T-cell (primary cell): ENCODE measurements at places on chromosomes 2 and 18. TPM values are rescaled to one million over a fixed set of nuclear protein-coding genes. Genes with fewer than 3 reads are reported as not detected.

DNA sequence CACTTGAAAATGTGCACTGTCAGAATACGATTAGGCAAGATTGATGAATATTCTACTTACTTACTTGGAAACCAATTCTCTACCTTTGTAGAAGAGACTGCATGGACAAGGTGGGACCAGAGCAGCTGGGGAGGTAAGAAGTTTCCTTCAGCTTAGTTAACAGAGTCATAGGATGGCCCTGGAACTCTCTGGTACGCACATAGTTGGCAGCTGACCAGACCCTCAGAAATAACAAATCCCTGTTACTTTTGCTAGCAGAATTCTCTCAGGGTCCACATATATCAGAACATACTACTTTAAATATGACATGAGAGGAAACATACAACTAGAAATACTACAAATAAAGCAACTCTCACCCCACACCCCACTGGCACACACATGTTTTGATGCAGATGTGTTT is 24.8 kb upstream of the STAT1 start:
- DNase-seq: no peak

GRCh38 chr2:223582001-223582400 is 20.2 kb downstream of the SCG2 start:
- DNase-seq: no peak

DNA sequence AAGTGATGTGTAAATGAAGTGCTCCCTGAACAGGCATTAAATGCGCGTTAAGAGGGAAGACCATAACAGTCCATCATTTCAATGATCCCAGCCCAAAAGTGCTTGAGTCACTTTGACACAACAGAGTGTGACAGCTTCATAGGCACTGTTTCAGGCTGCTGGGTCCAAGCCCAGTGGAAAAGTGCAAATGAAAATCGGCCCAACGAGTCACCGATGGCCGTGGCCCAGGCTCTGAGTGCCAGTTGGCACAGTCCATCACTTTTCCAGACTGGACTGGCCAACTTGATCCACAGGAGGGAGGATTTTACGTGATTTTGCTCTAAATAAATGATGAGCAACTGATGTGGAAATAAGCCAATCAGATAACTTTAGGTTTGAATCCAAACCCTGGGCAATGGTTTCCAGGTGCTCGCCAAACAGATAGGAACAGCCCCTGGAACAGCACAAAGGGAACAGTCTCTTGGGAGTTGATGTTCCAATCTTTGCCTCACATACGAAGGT is 114.0 kb downstream of the SP3 start:
- DNase-seq: no peak

DNA sequence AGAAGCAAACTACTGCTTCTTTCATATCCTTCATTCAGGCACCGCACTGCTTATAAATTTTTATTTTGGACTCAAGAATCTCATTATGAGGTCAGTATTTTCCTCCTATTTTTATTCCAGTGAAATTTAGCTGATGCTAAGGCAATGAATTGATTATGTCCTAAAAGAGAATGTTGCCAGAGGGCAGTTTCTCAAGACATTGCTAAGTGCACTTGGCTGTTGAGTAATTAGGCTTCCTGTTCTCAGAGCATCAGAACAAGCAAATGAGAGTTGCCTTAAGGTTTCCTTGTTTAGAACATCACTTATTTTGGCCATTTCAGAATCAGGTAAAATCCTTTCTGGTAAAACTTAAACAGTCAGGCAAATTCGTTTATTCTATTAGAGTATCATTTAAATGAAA is 548.6 kb upstream of the ZEB2 start:
- no peak for DNase-seq

DNA sequence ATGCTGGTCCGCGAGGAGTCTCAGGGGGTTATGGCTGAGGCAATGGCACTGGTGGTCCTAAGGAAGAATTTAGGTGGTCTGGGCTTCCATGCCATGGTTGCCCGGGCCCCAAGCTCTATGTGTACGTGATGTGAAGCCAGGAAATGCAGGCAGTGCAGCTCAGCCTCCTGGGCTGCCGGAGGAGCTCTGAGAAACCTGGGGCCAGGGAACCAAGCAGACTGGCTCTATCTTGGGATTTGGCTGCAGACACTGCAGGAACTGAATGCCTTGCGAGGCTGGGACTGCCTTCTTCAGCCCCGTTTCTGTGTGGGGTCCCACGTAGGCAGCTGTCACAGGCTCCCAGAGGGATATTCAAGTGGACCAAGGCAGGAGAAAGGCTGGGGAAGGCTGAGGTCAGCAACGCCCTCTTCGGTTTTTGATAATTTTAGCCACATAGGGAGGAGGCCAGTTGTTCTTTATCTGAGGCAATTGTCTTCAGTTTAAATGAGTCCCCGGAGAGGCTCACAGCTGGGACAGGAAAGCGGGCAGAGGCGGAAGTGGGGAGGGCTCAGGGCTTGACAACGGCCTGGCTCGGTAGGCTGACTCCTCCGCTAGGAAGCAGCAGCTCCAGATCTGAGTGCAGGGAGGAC is 77.7 kb downstream of the RHOB start:
- no peak for DNase-seq

- DNase-seq: no peak
Measured at GRCh38 chr2:71822463-71822862, 325.2 kb downstream of the CYP26B1 start.

DNA sequence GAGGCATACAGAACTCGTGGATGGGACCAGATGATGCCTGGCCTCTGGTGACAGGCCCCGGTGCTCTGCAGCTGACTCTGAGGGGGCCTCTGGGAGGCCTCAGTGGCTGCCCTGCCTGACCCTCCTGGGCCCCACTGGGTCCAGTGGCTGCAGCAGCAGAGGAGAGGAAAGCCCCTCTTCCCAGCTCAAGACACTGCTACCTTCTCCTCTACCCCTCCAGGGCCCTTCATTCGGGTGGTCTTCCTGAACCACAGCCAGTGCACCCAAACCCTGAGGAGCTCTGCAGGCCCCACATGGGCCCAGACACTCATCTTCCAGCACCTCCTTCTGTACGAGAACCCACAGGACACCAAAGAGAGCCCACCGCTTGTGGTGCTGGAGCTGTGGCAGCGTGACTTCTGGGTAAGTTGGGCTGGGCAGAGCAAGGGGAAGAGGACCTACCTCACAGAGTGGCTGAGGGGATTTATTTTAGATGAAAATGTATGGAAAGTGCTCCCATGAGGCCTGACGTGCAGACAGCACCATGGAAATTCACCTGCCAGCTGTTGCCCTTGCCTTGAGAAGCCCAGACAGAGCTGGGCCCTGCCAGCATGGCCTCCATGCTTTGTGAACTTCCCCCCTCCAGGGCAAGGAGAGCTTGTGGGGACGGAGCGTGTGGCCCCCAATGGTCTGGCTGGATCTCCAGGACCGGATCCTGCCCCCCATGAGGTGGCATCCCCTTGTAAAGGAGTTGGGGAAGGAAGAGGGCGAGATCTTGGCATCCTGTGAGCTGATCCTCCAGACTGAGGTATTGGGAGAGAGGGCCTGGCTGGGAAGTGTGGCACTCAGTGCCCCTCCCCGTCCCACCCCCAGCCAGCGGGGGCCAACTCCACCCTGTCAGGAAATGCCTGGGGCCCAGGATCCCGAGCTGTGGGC is 46.3 kb downstream of the LMAN2L start:
- no peak for DNase-seq

DNA sequence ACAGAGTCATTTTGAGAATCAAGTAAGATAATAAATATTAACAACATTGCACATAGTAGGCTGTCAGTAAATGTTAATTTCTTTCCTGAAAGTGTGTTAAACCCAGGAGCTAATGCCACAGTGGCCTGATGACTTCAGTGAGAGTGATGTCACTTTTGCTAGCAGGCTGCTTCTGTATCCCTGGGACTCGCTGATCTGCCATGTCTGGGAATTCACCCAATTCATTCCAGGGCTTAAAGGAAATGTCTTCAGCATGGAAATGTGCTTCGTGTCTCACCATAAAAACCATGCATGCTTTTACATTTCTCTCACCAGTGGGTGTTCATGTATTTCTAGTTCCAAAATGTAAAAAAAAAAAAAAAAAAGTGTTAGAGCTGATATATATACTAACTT is 56.8 kb upstream of the MAPRE3 start:
- no peak for DNase-seq

- DNase-seq: no peak
Measured at GRCh38 chr18:62759704-62760402, 44.5 kb downstream of the PHLPP1 start.

GRCh38 chr2:98947554-98947953 is 11.5 kb upstream of the CRACDL start:
- DNase-seq: no peak

GRCh38 chr2:201228912-201229290 is 31.4 kb upstream of the CASP8 start:
- no peak for DNase-seq

DNA sequence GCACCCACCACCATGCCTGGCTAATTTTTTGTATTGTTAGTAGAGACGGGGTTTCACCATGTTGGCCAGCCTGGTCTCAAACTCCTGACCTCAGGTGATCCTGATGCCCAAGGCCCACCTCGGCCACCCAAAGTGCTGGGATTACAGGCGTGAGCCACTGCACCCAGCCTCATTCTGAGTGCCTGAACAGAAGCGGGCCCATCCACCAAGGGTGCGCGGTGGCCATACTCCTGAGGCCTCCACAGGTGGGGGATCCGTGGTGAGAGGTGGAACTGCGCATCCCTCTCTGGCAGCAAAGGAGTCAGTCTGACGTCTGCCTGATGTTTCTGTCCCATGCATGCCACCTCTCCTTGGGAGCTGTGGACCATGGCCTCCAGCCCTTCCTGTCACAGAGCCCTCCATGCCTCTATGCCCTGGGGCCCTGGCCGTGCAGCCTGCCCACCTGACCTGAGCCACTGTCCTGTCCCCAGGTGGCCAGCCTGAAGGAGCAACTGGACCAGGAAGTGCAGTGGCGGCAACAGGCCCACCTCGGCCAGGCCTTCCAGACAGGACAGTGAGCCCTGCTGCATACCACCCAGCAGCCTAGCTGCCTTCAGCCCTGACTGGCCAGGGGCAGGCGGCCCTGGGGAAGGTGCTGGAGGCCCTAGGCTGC is 7.6 kb upstream of the SNED1 start:
- DNase-seq: no peak

GRCh38 chr2:37585982-37586621 is 85.3 kb downstream of the CDC42EP3 start:
- peak; percentile 55 for DNase-seq

- DNase-seq: no peak
Measured at GRCh38 chr2:171475979-171476378, 42.0 kb downstream of the DCAF17 start.

GRCh38 chr2:173750353-173750801 is 214.8 kb downstream of the SP3 start:
- no peak for DNase-seq

- DNase-seq: no peak
Measured at GRCh38 chr2:6554466-6554865, 311.2 kb downstream of the CMPK2 start.

DNA sequence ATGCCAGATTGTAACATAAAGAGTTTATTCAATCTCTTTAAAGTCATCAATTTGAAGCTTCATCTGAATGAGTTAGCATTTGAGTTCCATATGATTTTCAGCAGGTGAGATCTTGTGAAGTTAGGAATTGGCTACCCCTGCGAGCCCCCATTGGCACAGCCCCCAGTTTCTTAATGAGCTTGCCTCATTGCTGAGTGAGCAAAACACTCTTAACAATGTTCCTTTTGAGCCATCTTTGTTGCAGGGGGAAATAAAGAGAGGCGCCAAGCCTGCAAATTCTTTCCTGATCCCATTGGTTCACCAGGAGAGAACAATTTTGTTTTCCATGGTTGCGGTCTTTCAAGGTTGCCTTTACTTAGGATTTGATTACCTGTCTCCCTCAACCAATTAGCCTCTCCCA is 18.7 kb downstream of the DPP10 start:
- no peak for DNase-seq

DNA sequence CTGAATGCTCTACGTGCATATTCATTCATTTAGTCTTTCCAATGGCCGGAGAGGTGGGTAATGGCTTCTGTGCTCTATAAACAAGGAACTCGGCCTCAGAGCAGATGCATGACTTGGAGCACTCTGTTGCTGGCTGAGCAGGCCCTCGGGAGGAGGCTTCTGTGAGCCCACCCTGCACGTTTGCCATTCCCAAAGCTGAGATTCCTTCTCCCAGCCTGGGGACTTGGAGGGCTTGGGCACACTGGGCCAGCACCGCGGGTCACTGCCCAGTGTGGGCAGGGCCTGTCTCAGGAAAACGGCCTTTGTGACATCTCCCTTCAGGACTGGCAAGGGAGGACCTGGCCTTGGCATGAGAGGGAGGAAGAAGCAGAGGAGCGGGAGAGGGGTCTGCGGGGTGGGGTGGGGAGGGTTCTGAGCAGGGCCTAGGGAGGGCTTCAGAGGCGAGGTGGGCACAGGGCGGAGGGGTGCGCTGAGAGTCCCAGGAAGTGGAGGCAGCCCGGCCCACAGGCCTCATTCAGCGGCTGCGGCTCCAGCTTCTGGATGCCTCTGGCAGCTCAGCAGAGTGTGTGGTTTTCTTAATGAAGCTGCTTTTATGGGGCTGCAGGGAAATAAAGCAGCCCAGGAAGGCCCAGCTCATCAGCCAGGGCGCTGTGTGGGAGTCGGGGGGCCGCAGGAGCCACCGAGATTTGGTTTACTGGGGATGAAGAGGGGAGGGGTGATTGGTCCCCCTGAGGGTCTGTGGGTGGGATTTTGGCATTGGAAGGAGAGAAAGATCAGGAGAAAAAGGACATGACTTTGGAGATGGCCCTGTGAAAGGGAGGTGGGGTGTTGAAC is 51.7 kb upstream of the OTOF start:
- no peak for DNase-seq

- no peak for DNase-seq
Measured at GRCh38 chr18:59954241-59954640, 54.4 kb downstream of the PMAIP1 start.

DNA sequence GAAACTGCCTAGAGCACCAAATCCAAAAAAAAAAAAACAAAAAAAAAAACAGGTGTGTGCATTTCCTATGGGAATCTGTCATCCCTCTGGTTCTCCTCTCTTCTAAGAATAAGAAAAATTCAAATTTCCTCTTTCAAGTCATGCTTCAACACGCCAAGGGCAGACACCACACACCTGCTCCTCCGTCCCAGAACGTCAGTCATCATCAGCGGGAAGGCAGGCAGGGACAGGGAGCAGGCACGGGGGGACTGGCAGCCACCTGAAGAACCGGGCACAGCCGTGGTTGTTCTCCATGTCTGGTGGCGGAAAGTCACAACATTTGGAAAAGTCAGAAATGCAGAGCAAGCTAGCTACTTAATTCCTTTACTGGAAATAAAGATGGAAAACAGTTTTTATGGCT is 214.8 kb downstream of the IKZF2 start:
- no peak for DNase-seq

GRCh38 chr2:100980046-100980445 is 22.0 kb upstream of the RPL31 start:
- DNase-seq: no peak

- no peak for DNase-seq
Measured at GRCh38 chr2:67670747-67671183, 273.6 kb downstream of the ETAA1 start.

The SNTG2 gene
- 0.86 TPM for total RNA-seq

The CCNYL1 gene
- total RNA-seq: 12.8 TPM

The FRZB gene
- 0.07 TPM for total RNA-seq

The TRABD2A gene
- total RNA-seq: 219 TPM

The SPAST gene
- 17.7 TPM for total RNA-seq

The POTEJ gene
- not detected for total RNA-seq

The WDR35 gene
- 4.5 TPM for total RNA-seq
